ENCODE measurements at places on chromosomes 16 and 17.

- DNase-seq = peak; percentile 77
These were observed 10.1 kb upstream of the ZFPM1 start for GRCh38 chr16:88442727-88443576.

DNA sequence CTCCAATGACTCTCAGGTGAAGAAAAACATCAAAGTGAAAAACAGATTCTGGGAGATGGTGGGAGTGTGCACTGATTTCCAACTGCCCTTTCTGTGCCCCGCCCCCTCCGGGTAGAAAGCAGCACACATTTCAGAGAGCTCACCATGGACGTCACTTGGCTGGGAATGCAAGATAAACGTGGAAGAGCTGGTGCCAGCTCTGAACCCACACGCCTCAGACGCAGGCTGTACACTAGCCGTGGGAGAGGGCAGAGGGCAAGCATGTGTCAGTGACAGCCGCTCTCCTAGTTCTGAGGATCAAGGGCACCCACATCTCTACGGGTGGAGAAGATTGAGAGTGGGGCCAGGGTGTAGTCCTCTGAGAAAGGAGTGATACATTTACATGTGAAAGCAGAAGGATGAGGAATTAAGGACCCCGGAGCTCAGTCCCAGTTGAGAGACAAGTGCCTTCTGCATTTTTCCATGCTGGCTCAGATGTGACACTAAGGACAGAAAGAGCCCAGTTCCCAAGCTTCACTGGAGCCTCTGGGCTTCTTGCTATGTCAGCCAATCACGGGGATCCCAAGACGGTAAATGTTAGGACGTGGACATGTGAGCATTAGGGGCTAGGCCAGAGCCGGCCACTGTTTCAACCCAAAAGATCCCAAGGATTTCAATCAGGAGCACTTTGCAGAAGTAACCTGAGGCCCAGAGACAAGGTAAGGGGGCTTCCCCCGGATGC is 101.3 kb downstream of the ZFHX3 start:
- no peak for DNase-seq

- DNase-seq = peak; percentile 49
These were observed 134.3 kb downstream of the HAPSTR1 start for GRCh38 chr16:9225527-9226316.

GRCh38 chr16:85104821-85105391 is 7.4 kb downstream of the CIBAR2 start:
- peak; percentile 62 for DNase-seq

DNA sequence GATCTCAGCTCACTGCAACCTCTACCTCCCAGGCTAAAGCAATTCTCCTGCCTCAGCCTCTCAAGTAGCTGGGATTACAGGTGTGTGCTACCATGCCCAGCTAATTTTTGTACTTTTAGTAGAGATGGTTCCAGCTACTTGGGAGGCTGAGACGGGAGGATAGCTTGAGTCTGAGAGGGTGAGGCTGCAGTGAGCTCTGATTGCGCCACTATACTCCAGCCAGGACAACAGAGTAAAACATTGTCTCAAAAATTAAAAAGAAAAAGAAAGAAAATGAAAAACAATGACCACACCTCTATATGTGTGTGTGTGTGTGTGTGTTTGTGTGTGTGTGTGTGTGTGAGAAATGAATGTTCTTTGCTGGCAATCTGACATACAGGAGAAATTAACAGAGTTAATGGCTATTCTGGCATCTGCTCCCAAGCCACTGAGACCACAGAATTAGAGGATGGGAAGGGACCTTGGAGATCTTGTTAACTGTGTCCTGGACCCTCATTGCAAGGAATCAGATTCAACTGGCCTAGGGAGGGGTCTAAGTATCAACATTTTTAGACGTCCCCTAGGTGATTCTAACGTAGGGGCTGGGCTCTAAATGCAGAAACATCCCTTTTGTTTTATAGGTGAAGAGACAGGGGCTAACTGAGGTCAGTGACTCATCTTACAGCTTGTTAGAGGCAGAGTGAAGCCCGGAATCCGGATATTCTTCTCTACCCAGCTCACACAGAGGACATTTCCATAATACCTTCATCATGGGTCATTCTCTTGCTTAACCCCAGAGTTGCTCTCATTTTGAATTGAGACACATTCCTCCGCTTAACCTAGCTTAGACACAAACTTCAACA is 16.4 kb upstream of the MARCHF10 start:
- DNase-seq = peak; percentile 83

DNA sequence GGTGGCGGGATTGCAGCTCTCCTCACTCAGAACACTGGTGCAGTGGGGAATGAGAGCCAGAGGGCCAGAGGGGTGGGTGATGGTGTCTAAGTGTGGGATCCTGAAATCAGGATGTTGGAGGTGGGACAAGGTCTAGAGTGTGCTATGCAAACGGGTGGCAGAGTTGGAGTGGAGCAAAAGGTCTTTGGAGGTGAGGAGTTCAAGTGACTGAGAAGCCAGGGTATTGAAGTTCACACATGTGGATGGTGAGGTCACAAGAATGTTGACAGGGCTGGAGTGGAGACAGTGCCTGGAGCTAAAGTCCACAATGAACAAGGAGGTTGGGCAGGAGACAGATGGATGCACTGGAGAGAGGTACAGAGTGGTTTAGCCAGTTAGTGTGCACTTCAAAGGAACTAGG is 38.3 kb upstream of the MAP3K14 start:
- DNase-seq = no peak

- no peak for DNase-seq
These were observed 90.8 kb upstream of the PMFBP1 start for GRCh38 chr16:72262711-72263110.

- DNase-seq = no peak
These were observed 85.5 kb downstream of the SSH2 start for GRCh38 chr17:29844339-29845048.

- no peak for DNase-seq
These were observed 444.6 kb downstream of the MAF start for GRCh38 chr16:79155904-79156303.

- DNase-seq = peak; percentile 95
These were observed 159.2 kb upstream of the CDH5 start for GRCh38 chr16:66207139-66207882.
